ENCODE measurements at places on chromosomes 3 and 15.

GRCh38 chr3:62939707-62940106, 64.5 kb upstream of the CADPS start:
- DNase-seq, result no peak

- no peak for DNase-seq
Observed at GRCh38 chr3:102156426-102156825, 278.4 kb upstream of the ZPLD1 start.

DNA sequence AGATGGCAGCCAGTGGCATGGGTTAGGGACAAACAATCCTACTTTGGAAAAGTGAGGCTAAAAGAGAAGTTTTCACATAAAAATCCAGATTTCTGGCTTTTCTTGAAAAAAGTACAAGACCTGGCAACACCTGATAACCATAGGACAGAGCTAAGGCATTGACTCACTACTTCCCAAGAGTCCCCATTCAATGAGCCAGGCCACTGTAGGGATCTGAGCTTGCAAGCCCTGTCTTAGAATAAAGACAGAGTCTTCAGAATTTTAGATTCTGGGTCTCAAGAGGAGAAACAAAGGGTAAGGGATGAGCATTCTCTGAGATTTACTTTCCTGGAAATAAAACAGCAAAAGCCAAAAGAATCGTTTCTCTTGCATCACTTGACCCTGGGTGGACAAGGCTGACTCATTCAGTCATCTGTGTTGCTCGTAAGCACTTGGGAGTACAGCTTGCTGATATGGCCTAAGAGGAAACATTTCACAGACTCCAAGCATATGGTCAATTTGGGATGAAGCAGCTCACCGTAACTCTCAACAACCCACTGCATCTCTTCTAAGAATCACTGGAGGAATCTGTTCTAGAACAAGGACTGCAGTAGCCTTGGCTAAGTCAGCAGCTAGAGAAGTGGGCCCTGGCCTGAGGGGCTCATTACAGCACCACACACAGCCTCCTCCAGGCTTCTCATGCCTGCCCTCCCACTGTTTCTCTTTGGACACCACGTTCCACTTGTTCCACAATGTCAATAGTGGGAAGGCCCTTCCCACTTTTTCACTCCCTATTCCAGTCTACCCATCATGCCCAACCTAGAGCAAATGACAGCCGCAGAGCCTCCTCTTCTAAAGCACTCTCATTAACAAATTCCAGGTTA, 86.2 kb downstream of the RFTN1 start:
- no peak for DNase-seq

- no peak for DNase-seq
Observed at GRCh38 chr15:43544266-43544665, 26.9 kb downstream of the MAP1A start.

DNA sequence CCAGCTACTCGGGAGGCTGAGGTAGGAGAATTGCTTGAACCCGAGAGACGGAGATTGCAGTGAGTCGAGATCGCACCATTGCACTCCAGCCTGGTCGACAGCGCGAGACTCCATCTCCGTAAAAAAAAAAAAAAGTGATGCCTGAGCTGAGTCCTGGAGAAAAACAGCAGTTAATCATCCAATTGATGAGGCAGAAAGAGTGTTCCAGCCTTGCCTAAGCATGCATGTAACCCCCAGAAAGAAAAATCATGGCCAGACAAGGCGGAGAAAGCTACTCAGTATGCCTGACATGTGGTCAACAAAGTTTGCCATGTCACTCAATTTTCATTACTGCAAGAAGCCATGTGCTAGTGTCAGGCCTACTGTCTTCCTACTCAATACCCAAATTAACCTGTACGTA, 593.1 kb upstream of the MDFIC2 start:
- no peak for DNase-seq

GRCh38 chr3:113409676-113410075, 31.6 kb downstream of the CFAP44 start:
- no peak for DNase-seq

- DNase-seq, result no peak
Observed at GRCh38 chr3:98875535-98875934, 26.0 kb downstream of the DCBLD2 start.

DNA sequence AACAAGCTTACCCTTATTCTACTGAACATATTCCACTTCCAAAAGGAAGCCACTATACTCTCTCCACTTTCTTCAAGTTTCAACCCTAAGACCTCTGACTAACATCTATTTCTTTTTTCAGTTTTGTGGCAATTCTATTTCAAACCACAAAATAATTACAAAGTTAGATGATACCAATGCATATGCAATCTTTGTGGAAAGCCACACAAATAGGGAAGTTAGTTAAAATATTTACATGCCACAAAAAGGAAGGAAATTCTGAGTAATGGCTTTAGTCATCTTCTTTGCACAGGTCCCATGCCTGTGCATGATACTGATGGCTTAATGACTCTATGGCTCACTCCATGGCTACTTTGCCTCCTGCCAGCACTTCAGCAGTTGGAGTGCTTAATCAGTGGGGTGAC, 57.0 kb upstream of the MCTP2 start:
- DNase-seq, result no peak

DNA sequence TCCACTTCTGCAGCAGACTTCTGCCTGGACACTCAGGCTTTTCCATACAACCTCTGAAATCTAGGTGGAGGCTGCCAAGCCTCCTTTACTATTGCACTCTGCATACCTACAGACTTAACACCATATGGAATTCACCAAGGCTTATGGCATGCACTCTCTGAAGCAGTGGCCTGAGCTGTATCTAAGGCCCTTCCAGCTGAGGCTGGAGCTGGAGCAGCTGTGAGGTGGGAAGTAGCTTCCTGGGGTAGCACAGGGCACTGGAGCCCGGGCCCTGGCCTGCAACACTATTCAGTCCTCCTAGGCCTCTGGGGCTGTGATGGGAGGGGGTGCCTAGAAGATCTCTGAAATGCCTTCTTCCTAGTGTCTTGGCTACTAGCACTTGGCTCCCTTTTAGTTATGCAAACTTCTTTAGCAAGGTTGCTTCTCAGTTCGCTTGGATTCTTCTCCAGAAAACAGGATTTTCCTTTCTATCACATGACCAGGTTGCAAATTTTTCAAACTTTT, 186.6 kb upstream of the RORA start:
- no peak for DNase-seq

- DNase-seq, result no peak
Observed at GRCh38 chr15:72534523-72534922, 60.4 kb downstream of the ARIH1 start.

GRCh38 chr15:49148727-49149126, 6.7 kb downstream of the COPS2 start:
- DNase-seq, result no peak

GRCh38 chr3:98545940-98546339, 14.2 kb downstream of the GPR15 start:
- DNase-seq, result no peak

DNA sequence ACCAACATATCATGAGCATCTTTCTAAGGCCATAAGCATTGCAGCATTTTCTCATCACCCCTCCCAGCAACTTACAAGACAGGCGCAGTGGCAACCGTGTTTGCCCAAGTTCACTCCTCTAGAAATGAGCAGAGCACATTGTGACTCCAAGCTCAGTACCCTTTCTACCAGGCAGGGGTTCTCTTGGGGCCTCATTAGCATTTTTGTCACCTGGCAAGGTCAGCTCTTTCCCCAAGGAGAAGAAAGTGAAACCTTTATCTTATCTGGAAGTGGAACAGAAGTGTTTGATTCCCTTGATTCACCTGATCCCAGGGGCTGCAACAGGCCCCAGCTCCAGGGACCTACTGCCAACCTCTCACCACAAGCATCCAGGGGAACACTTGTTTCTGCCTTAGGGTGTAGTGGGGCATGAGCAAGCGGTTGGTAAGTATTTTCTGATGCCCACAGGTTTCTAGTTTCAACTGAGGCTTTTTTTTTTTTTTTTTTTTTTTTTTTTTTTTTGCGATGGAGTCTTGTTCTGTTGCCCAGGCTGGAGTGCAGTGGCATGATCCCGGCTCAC, 44.0 kb upstream of the HERC1 start:
- DNase-seq, result no peak

DNA sequence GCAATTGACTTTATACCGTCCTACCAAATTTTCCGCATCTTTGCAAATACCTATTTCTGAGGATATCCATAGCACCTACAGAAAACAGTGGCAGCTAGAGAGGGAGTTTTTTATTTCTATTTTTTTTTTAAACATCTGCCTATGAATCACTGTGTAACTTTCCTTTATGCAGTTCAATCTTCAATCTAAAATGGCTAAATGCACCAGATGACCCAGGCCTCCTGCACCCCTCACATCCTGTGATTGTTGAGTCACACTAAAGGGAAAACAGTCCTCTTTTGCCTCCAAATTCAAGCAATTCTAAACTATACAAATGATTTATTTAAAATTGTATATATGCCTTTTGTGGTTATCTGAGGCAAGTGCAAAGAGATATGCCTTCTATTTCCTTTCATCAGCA, 20.1 kb upstream of the BCL6 start:
- no peak for DNase-seq

GRCh38 chr3:1103525-1103924, 10.7 kb downstream of the CNTN6 start:
- no peak for DNase-seq

- DNase-seq, result no peak
Observed at GRCh38 chr3:132550579-132551305, 46.3 kb upstream of the ACKR4 start.

GRCh38 chr3:156317462-156318074, 197.2 kb downstream of the KCNAB1 start:
- no peak for DNase-seq

DNA sequence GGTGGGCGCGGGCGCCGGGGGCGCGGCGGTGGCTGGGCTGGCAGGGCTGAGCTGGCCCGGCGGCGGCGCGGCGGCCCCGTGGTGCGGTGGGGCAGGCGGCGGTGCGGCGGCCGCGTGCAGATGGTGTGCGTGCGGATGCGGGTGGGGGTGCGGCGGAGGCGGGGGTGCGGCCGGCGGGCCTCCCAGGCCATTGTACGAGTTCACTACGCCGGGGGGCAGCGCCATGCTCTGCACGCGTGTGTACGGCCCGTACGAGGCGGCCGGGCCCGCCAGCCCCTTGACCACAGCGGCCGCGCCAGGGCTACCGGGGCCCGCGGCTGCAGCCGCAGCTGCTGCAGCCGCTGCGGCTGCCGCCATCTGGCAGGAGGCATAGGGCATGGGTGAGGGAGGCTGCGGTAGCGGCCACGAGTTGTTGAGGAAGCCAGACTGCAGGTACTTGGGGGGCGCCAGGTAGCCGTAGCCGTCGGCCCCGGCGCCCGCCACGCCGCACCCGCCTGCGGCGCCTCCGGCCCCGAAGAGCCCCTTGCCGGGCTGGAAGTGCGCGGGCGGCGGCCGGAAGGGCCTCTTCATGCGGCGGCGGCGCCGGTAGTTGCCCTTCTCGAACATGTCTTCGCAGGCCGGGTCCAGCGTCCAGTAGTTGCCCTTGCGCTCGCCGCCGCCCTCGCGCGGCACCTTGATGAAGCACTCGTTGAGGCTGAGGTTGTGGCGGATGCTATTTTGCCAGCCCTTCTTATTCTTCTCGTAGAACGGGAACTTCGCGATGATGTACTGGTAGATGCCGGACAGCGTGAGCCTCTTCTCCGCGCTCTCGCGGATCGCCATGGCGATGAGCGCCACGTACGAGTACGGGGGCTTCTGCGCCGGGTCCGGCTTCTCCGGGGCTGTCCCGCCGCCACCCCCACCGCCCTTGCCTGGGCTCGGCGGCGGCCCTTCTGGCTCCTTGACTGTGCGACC, 951 bp downstream of the FOXL2 start:
- no peak for DNase-seq

DNA sequence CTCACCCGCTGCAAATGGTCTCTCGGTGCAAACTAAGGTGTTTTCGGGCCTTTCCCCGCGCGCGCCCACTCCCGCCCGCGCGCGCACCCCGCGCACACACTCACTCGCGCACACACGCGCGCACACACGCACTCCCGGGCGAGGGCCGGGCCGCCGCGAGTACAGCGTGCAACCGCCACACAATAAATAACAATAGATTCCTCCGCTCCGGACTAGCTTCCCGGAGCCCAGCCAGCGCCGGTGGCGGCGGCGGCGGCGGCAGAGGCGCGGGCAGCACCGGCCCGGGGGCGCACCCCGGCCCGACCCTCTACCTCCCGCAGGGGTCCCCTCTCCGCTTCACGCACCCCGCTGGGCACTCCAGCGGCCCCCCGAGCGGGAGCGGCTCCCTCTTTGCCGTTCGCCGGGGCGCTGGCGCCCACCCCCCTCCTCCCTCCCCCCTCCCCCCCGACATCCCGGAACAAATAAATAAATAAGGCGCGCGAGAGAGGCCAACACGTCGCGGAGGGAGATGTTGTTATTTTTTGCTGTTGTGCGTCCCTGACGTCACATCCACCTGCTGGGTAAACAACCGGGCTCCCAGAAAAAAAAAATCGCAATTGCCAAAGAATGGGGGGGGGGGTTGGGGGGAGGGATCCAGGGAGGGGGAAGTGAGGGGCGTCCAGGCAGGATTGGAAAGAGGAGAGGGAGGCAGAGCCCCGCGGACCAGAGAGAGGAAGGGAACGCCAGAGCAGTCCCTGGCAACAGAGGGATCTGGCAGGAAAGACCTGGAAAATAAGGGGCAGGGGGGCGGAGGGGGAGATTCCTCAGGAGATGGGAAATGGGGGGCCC, at the start of gene FOXP1:
FOXP1 (minus strand) TSS at position 163 of the 828 bp plus-strand sequence. CDS start 385,347 bp downstream, outside the sequence.
- no peak for DNase-seq

- DNase-seq, result no peak
Observed at GRCh38 chr15:74773731-74774252, 8.1 kb upstream of the CSK start.

DNA sequence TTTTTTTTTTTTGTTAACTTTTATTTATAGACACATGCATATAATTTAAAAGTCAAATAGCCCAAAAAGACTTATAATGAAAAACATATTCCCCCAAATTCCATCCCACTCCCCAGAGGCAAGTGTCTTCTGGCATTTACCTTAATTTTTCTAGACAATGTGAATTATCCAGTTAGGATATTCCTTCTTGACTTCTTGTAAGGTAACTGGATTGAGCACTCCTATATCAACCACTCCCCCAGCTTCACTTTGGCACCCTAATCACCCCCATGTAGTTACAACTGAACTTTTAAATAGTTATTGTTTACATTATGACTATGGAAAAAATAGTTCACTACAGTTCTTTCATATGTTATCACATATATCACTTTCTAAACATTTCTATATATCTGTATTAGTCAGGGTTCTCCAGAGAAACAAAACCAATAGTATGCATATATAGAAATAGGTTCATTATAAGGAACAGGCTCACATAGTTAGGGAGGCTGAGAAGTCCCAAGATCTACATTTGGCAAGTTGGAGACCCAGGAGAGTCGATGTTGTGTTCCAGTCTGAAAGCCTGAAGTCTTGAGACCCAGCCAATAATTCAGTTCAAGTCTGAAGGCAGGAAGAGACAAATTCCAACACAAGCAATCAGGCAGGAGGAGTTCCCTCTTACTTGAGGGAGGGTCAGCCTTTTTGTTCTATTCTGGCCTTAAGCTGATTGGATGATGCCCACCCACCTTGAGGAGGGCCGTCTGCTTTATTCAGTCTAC, 175.8 kb downstream of the THSD4 start:
- no peak for DNase-seq

- DNase-seq, result no peak
Observed at GRCh38 chr15:98981851-98982722, 25.5 kb downstream of the PGPEP1L start.

Measured in stimulated activated CD8-positive, alpha-beta memory T cell treated with anti-CD3 and anti-CD28 coated beads, Interleukin-4, amount 100 ng/mL, for 1 hour (primary cell).